CD8-positive, alpha-beta memory T cell (primary cell): ENCODE measurements at places on chromosomes 2 and 18. TPM values are rescaled to one million over a fixed set of nuclear protein-coding genes. Genes with fewer than 3 reads are reported as not detected.

Gene C2orf66
- total RNA-seq = not detected

Gene REG3A
- not detected for total RNA-seq

Gene SCTR
- not detected for total RNA-seq

Gene TYMS
- 307 TPM for total RNA-seq

Gene VIL1
- not detected for total RNA-seq

Gene ATP6V1B1
- not detected for total RNA-seq

Gene C2orf72
- total RNA-seq = 0.18 TPM

Gene FOXI3
- not detected for total RNA-seq

Gene KIAA2012
- total RNA-seq = not detected

Gene APOB
- not detected for total RNA-seq

Gene COLEC11
- total RNA-seq = 0.24 TPM

Gene NYAP2
- total RNA-seq = not detected

Gene FZD7
- 0.55 TPM for total RNA-seq

Gene EPB41L3
- total RNA-seq = 1.8 TPM

Gene OTOS
- total RNA-seq = not detected

Gene HOXD10
- total RNA-seq = not detected

Gene CRYGD
- not detected for total RNA-seq

Gene KCNJ3
- not detected for total RNA-seq

Gene TMEM200C
- not detected for total RNA-seq

Gene ARPC2
- 575 TPM for total RNA-seq

Gene ANTXR1
- 0.22 TPM for total RNA-seq

Gene SERPINB10
- total RNA-seq = not detected

Gene DDX1
- 132 TPM for total RNA-seq

Gene DNAJC5G
- not detected for total RNA-seq

Gene PRKAG3
- not detected for total RNA-seq
